Ureter (tissue), 1 donor: ENCODE measurements at places on chromosomes 4 and X. TPM values are rescaled to one million over a fixed set of nuclear protein-coding genes. Genes with fewer than 3 reads are reported as not detected.
A peak's percentile ranks its signal among the peaks of the same experiment; 100 is the strongest.

DNA sequence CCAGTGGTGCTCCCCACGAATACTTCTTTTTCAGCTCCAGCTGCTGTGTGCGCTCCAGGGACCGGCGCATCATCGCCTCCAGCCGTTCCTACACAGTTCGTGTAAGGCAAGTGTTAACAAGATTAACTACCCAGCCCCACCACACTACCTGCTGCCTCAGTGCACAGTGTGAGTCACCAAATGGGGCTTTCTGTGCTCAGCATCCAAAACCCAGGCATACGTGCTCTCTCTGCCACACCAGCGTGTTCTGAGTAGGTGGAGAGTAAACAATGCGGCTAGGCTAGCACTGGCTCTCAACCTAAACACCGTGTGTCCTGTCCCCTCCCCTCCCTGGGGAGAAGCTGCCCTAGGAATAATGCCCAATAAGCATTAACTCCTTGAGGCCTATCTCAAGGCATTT lies 60.0 kb downstream of the MAP7D2 start:
- no peak for DNase-seq

GRCh38 chrX:137062915-137063617 lies 29.3 kb upstream of the GPR101 start:
- DNase-seq: no peak

DNA sequence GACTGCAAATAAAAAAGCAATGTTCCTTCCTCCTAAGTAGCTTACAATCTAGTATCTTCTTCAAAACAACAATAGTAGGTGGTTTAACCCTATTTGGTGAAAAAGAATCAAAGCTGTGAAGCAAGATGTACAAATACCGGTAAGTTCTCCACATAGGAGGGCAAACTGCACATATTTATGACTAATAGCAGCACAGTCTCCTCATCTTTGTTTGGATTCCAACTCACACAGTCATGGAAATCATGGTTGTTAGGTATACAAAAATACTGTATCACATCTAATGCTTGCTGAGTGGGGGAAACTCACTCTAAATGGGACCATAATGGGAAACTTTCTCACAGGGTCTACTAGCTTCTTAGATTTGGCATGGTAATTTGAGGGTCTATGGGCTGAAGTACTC lies 597.2 kb downstream of the INPP4B start:
- DNase-seq: no peak

DNA sequence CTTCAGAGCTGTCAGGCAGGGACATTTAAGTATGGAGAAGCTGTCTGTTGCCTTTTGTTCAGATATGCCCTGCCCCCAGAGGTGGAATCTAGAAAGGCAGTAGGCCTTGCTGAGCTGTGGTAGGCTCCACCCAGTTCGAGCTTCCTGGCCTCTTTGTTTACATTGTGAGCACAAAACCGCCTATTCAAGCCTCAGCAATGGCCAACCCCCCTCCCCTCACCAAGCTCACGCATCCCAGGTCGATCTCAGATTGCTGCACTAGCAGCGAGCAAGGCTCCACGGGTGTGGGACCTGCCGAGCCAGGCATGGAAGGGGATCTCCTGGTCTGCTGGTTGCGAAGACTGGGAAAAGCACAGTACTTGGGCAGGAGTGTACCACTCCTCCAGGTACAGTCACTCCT lies 59.3 kb downstream of the ZNF674 start:
- DNase-seq: no peak

- no peak for DNase-seq
Observed at GRCh38 chrX:77085372-77085771, 361.8 kb upstream of the FGF16 start.

- DNase-seq: no peak
Observed at GRCh38 chr4:35163168-35163567, 1081.1 kb downstream of the ARAP2 start.

DNA sequence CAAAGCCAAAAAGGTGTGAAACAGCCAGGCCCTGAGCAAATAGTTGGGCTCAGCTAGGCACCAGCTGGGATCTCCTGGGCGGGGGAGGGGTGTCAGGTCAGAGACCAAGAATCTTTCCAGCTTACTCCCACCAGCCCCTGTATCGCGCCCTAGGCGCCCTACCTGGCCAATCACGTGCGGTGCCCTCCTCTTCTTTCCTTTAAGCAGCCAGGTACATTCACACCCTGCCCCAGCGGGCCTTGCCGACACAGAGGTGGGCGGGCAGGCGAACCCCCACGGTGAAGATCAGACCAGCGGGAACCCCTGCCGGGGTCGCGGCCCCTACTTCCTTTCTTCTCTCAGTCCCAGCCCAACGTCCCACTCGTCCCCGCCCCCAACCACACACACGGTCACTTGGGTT lies 9.1 kb downstream of the ARHGAP36 start:
- DNase-seq: no peak

DNA sequence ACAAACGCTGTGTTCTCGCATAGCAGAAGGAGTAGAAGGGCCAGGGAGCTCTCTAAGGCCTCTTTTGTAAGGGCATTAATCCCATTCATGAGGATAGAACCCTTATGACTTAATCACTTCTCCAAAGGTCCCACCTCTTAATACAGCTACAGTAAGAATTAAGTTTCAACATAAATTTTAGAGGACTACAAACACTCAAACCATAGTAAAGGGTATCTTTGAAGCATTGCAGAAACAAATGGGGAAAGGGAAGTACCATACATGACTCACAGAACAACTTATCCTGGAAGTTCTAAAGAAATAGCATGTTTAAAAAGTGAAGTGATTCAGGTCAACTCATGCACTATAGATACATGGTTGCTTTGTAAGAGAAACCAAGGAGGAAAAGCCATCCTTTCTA lies 680.8 kb downstream of the RPA4 start:
- DNase-seq: no peak

- DNase-seq: no peak
Observed at GRCh38 chrX:37580080-37580479, 8.6 kb downstream of the LANCL3 start.

GRCh38 chr4:114226968-114227760 lies 247.7 kb upstream of the ARSJ start:
- no peak for DNase-seq

- DNase-seq: no peak
Observed at GRCh38 chrX:14406225-14406624, 123.1 kb upstream of the GLRA2 start.

GRCh38 chr4:15754323-15754722 lies 23.8 kb upstream of the CD38 start:
- no peak for DNase-seq

DNA sequence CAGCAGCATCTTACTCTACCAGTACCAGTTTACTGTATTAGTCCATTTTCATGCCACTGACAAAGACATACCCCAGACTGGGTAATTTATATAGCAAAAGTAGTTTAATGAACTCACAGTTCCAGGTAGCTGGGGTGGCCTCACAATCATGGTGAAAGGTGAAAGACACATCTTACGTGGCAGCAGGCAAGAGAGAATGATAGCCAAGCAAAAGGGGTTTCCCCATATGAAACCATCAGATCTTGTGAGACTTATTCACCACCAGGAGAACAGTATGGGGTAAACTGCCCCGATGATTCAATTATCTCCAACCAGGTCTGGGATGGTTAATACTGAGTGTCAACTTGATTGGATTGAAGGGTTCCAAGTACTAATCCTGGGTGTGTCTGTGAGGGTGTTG lies 69.3 kb downstream of the YIPF6 start:
- DNase-seq: no peak

GRCh38 chrX:87896057-87896456 lies 378.5 kb downstream of the KLHL4 start:
- DNase-seq: no peak

GRCh38 chrX:120781403-120781802 lies 94.3 kb downstream of the CT47B1 start:
- DNase-seq: no peak

DNA sequence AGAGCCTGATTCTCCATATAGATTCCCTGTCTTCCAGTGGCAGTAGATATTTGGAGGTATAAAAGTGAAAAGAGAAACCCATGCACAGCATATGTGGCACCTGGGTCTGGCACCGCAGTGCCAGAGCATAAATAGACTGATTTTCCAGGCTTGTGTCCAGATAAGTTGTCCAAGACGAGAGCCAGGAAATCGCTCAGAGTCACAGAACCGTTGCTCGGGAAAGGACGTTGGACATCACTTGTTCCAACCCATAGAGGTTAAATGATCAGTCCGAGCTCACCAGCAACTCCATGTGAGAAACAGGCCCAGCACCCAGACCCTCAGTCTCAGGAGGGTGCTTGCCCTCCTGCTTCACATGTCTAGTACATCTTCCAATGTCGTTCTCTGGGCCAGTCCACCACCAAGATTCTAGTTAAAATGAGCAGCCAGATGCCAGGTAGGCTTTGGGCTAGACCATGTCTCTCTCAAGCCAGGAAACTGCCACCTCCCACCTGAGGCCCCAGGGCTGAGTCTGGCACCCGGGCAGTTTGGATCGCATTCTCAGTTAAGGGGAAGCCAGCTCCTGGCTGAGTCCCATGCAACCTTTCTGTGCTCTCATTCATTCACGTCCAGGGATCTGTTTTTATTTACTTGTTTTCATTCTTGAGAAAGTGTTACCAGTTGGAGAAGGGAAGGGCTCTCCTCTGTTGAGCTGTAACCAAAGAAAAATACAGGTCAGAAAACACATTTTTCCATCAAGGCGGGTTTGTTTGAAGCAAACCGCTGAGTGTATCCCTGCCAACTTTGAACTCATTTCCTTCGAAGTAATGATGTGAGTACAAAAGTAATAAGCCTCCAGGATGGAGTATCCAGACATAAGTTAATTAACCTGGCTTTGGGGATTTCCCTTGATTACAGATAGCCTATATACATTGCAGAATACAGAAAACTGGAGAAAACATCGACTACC lies 91.7 kb downstream of the PHOX2B start:
- no peak for DNase-seq

DNA sequence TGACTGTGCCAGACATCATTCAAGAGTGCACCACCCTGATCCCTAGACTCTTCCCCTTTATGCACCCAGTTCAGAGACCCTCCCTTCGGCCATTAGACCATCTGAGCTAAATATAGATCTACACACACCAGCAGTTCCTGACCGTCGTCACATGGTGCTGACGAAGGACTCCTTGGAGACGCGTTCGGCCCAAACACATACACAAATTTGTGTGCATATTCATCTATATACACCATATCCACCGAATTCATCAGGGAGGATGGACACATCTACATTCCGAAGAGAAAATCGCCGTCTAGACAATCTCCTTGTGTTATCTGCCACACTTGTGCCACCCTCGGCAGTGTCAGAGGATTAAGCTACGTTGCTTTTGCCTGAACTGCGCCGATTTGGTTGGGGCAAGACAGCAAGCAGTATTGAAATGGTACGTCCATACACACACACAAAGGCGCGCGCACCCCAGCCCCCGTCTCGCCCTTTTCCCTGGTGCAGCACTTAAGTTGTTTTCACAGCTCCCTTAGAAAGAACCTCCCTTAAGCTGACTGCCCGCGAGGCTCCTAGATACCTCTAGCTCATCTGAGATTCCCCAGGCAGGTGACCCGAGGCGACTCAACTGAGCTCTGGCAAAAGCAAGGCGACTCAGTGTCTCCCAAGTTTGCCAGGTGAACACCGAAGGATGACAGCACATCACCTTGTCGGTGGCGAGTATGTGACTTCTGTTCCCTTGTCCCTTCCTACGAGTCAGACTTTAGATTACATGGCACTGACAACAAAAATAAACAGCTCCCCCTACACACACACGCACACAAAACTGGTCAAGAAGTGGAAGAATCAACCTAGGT lies 1.0 kb downstream of the RASGEF1B start:
- DNase-seq: peak; percentile 49

GRCh38 chrX:153519569-153520286 lies 2.3 kb downstream of the ATP2B3 start:
- no peak for DNase-seq

GRCh38 chrX:137290011-137290410 lies 256.2 kb upstream of the GPR101 start:
- DNase-seq: no peak

DNA sequence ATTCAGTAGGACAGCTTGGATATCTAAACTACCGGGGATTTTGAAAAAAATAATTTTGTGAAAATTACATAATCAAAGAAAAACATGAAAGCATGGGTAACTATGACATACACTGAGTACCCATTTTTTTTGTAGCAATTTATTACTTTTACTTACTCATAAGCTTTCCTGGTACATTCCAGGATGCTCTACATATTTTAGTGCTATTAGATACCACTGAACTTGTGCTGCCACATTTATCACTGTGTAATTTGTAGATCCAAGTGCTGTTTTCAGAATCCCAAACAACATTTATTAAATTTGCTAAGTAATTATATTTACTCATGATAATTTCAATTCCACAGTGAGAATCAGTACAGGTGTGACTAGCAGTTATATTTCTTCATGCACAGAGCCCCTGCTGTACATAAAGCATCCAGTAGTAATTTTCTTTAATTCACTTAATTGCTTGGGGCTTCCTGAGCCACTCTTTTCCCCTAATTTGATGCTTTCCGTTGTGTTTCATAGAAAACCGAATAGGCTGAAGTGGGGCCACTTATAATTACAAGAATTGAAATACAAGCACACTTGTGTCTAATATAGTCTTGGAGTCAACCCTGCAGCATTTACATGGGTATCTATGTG lies 2254.4 kb downstream of the ARAP2 start:
- DNase-seq: no peak

DNA sequence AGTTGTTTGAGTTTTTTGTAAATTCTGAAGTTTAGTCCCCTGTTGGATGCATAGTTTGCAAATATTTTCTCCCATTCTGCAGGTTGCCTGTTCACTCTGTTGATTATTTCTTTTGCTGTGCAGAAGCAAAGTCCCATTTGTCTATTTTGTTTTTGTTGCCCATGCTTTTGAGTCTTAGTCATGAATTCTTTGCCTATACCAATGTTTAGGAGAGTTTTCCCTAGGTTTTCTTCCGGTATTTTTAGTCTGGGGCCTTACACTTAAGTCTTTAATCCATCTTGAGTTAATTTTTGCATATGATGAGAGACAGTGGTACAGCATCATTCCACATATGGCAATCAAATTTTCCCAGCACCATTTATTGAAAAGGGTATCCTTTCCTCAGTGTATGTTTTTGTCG lies 405.8 kb upstream of the RPS6KA3 start:
- DNase-seq: no peak

DNA sequence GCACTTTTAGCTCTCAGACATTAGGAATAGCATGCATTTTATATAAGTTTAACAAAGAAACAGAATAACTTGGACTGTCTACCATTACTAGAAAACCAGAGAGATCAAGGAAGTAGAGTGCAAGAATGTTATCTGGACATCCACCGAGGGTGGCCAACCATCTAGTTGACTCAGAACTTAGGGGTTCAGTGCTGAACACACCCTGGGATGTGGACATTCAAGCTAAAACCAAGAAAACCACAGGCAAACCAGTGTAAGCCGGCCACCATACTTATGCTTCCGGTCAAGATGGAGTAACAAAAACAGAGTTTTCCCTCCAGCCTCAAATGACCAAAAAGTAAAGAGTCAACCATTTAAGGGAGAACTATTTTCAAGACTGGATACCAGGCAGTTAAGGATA lies 181.4 kb upstream of the MXRA5 start:
- no peak for DNase-seq

SRPK3 gene
- 2.7 TPM for total RNA-seq

GLRB gene
- 2.4 TPM for total RNA-seq

ZBTB49 gene
- total RNA-seq: 11.9 TPM

OPHN1 gene
- total RNA-seq: 11.4 TPM

SPACA5 gene
- not detected for total RNA-seq

SCRG1 gene
- 2.3 TPM for total RNA-seq

OPRPN gene
- not detected for total RNA-seq

SLC49A3 gene
- total RNA-seq: 8.9 TPM

SMIM31 gene
- total RNA-seq: 4.6 TPM

PLP1 gene
- total RNA-seq: 2.1 TPM

CXCL8 gene
- total RNA-seq: 0.44 TPM

FAM47E gene
- total RNA-seq: 9.6 TPM

TMSB15C gene
- total RNA-seq: 1.4 TPM

FHIP1A gene
- total RNA-seq: 25.0 TPM

EXOC1L gene
- not detected for total RNA-seq

SYN1 gene
- total RNA-seq: 1.4 TPM
